K562 (cell line): ENCODE measurements at places on chromosomes 3 and 15.

GRCh38 chr3:23308986-23309625, 106.0 kb downstream of the UBE2E2 start:
- no peak for DNase-seq

- no peak for DNase-seq
These were observed 534.1 kb upstream of the GRM7 start for GRCh38 chr3:6326771-6327170.

- DNase-seq = no peak
These were observed 218.2 kb downstream of the P3H2 start for GRCh38 chr3:189902230-189903186.

GRCh38 chr3:137692803-137693431, 71.2 kb upstream of the SOX14 start:
- peak; percentile 27 for DNase-seq

DNA sequence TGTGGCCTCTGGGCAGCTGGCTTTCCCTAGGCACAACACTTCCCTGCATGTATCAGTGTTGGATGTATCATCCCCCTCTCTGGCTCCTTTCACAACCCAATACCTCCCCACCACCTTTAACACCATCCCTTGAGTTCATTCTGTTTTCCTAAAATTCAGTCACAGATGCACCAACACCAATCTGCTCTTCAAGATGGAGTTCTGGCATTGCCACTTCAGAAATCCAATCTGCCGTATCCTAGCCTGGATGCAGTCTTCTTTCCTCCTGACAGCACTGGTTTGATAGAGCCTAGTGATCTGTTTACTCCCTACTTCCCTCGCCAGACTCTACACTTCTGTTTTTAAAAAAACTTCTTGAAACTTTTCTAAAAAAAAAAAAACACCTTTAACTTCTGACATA, 21.7 kb downstream of the PXYLP1 start:
- no peak for DNase-seq

DNA sequence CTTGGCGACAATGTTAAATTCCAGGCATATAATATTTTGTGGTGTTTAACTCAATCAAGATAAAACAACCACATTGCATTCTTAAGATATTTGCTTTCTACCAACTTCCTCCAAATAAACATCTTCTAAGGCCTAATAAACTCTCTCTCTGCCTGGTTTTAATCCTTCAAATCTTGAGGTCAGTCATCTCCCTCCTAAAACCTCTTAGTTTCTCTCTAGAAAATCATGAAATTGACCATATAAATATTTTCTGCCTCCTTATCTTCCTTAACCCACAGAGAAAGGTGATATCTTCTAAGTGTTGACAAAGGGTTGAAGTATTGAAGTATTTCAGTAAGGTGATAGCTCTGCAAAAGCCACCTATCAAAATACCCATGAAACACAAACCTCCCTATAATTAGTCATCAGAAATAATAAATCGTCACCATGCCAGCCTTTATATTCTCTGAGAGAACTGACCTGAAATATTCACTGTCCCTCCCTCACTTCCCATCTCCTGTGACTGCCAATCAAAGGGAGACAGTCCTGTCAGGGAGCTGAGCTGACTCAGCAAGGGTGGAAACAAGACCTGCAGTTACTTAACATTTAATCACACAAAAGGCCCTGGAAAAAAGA, 1261.1 kb downstream of the ROBO1 start:
- no peak for DNase-seq

GRCh38 chr15:48999314-48999713, 35.6 kb upstream of the SHC4 start:
- no peak for DNase-seq

- no peak for DNase-seq
These were observed 35.6 kb upstream of the KCNMB2 start for GRCh38 chr3:178500631-178501030.

- no peak for DNase-seq
These were observed 286.9 kb upstream of the C2CD4B start for GRCh38 chr15:62452026-62452425.

GRCh38 chr15:76353903-76354302, 17.3 kb downstream of the ISL2 start:
- DNase-seq = no peak

- no peak for DNase-seq
These were observed 14.2 kb downstream of the CRBN start for GRCh38 chr3:3165241-3165640.

DNA sequence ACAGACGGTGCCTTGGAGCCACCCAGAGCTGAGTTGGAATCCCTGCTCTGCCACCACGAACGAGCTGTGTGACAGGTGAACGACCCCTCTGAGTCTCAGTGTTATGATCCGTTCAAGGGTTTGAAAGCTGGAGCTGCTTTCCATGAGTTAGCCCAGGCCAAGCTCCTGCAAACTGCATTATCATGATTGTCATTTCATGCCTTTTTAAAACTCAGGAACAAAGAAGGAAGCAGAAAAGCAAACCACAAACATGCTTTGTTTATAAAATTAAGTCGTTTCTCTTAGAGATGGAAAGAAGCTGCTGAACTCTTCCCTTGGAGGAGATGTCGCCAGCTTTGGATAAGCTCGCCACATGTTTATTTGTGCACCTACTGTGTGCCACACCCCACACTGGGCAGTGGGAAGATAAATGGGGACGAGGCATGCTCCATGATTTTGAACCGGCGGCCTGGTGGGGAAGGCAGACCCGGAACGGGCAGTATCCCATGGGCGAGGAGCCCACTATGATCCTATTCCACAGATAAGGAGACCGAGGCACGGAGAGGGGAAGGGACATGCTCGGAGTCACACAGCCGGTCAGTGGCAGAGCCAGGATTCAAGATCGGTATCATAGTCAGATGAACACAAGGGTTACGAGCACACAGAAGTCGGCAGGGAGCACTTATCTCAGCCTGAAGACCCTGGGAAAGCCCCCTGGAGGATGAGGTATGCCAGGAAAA, 15.9 kb downstream of the HRH1 start:
- no peak for DNase-seq

- DNase-seq = no peak
These were observed 392.1 kb downstream of the NLGN1 start for GRCh38 chr3:173789530-173790162.

GRCh38 chr3:20185331-20185678, 701 bp downstream of the SGO1 start:
- DNase-seq = peak; percentile 35

DNA sequence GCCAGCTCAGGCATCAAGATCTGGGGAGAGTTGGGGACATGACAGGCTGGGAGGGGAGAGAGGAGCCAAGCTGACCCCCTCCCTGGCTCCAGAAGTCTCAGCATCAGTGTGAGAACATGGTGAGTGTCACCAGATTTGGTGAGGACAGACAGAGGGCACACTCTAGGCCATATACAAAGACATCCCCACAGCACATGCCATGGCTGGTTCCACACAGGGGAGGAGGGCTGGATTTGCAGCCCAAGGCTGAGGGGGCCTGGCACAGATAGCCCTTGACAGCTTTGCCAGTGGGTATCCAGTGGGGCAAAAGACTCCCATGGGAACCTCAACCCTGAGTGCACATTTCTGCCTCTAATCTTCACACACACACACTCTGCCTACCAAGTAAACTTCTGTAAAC, 10.1 kb upstream of the ANKRD63 start:
- no peak for DNase-seq

DNA sequence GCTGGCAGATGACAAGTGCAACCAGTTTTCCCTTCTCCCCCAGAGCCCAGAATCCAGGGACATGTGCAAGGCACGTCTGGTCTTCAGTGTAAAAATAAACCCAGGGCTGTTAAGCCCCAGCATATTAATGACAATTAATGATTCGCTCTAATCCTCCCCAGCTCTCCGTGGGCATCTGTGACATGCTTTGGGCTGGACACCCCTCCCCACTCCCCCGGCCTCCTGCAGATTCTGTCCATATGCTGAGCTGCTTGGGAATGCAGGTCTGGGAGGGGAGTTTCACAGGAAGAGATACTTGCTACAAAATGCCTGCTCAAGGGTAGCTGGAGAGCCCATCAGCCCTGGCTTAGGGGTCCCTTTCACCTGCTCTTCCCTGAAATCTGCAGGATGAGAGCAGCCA, 43.0 kb upstream of the NTRK3 start:
- DNase-seq = no peak

DNA sequence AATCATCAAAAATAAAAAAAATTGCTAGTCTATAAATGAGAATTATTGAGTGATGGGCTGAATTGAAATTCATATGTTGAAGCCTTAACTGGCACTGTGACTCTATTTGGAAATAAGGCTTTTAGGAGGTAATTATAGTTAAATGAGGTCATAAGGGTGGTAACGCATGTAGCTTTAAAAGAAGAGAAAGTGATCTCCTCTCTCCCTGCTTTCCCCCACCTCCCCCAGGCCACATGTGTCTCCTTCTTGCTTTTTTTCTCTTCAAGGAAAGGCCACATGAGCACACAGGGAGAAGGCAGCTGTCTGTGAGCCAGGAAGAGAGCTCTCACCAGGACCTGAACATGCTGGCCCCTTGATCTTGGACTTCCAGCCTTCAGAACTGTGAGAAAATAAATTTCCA, 48.2 kb upstream of the ARPP19 start:
- no peak for DNase-seq

- DNase-seq = no peak
These were observed 96.0 kb upstream of the PHLDB2 start for GRCh38 chr3:111763001-111763471.

DNA sequence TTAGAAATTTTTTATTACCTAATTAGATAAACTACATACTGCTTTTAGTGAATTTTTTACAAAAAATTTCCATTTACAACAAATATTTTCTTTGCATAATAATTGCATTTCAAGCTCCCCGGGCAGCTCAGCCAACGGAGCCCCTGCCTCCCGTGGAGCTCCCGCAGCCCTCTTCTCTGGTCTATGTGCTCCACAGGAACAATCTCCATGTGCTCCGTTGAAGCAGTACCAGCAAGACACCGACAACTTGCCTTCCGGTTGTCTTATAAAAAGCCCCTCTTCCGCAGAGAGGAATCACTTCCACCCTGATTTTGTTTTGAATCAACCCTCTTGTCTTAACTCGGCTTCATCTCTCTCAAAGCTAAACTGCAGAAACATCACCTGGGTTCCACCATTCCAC, 46.9 kb upstream of the CHD2 start:
- DNase-seq = no peak

- no peak for DNase-seq
These were observed 409.2 kb downstream of the DIPK2A start for GRCh38 chr3:144380849-144381248.
